ENCODE measurements at places on chromosomes 6 and 20.

DNA sequence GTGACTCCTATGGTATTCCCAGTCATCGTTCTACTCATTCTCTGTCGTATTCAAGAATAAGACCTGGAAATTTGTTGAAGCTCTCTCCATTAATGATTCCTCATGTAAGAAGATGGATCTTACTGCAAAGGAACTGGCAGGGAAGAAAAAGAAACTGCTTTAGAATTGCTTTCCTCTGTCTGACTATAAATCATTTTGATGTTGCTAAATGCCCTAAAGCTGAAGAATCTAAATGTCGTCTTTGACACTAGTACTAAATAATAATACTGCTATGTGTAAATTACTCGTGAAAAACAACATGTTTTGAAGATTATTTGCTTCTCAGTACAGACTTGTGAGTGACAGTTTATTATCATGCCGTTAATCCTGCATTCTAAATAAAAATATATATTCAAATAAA lies 20.5 kb upstream of the MYLIP start:
- DNase-seq = no peak

GRCh38 chr20:62355516-62355877 lies 11.6 kb downstream of the LAMA5 start:
- DNase-seq = peak; percentile 70

GRCh38 chr6:157273756-157274470 lies 49.4 kb downstream of the TMEM242 start:
- DNase-seq = no peak

- DNase-seq = no peak
Observed at GRCh38 chr20:24060851-24061590, 72.4 kb upstream of the GGTLC1 start.

DNA sequence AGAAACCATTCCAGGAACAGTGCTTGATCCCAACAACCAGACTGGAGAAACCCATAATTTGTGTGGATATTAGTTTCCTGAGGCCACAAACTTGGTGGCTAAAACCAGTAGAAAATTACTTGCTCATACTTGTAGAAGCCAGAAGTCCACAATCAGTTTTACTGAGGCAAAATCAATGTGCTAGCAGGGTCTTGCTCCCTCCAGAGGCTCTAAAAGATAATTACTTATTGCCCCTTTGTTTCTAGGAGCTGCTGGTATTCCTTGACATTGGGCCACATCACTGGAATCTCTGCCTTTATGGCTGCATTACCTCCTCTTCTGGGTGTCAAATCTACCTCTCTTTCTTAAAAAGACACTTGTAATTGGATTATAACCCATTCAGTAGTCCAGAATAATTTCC lies 142.2 kb upstream of the SAMD5 start:
- no peak for DNase-seq

GRCh38 chr6:141878686-141879085 lies 254.0 kb upstream of the GJE1 start:
- DNase-seq = no peak

DNA sequence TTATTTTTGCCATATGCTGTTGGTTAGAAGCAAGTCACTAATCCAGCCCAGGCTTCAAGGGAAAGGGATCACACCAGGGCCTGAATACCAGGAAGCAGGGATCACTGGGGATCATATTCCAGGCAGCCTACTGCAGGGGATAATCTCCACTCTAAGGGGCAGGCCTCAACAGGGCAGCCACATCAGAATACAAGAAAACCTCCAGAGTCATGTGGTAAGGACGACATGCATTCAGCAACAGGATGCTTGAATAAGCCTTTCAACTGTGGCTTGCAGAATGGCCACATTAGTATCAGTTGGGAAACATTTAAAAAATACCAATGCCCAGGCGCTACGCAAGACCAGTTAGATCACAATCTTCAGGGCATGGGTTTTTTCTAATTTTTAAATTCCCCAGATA lies 109.1 kb downstream of the LY86 start:
- DNase-seq = no peak

GRCh38 chr6:110859335-110859792 lies 15.2 kb upstream of the AMD1 start:
- DNase-seq = no peak

DNA sequence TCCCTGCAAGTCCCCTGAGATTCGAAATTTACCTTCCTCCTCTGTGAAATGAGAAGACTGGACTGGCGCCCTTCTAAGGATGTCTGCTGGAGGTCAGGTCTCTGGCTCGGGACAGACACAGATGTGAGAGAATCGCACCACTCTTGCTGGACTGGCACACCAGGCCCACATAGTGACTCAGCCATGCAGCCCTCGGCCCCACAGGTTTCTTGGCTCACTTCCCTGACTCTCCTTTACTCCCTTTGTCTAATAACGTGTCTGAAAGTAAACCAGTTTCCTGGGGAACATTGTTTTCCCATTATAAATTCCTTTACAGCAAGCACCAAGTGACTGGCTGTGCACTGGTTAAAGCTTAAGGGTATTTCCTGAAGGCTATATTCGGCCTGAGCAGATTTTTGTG lies 106.7 kb upstream of the PLEKHG1 start:
- no peak for DNase-seq

DNA sequence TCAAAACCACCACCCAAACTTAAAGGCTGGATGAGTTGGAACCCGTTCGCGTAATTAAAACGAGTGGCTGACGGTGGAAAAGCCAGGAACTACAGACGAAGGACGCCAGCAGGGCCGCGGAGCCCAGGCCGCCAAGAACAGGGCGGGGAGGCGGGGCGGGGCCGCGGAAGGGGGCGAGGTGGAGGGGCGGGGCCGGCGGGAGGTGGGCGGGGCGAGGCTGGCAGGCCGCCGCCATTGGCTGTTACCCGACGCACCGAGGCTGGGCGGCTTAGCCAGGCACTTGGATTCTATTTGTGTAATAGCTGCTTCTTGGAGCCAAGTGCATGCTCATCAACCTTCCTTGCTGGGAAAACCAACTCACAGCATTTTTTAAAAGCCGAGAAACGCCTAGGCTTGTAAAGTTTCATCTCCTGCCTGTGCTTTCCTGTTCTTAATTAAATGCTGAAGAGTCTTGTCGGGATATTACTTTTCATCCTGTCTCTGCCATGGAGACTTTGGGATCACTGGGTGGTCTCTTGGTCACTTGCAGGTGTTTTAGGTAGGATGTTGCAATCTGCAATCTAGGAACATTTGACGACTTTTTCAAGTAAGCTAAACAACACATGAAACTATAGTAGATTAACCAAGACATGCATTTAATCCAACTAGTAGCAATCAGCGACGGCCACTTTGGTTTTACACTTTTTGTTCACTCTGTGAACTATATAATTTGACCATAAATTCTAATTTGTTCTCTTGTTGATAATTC lies 245.0 kb downstream of the ARID1B start:
- DNase-seq = peak; percentile 91

DNA sequence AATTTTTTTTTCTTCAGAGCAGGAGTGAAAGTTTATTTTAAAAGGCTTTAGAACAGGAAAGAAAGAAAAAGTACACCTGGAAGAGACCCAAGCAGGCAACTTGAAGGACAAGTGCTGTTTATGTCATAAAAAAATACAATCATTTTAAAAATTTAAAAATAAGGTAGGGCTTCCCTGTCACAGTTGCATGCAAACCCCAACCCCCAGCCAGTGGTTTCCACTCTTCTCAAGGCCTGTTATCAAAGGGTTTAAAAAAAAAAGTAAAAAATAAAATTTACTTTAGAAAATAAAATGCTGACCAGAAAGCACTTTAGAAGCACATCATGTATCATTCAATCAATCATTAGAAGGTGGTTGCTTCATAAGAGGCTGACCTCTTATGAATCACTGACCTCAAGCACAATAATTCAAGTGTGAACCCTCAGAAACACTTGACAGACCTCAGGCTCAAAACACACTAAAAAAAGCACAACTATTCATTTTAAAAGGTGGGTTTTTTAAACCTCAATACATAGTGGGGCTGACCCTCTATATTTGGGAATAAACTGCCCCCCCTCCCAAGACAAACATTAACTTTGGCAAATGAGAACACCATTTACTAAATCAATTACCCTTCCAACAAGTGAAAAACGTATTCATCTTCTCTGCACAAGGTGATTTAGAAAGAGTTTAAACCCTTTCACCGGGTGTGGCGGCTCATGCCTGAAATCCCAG lies 15.6 kb downstream of the ILRUN start:
- DNase-seq = no peak

DNA sequence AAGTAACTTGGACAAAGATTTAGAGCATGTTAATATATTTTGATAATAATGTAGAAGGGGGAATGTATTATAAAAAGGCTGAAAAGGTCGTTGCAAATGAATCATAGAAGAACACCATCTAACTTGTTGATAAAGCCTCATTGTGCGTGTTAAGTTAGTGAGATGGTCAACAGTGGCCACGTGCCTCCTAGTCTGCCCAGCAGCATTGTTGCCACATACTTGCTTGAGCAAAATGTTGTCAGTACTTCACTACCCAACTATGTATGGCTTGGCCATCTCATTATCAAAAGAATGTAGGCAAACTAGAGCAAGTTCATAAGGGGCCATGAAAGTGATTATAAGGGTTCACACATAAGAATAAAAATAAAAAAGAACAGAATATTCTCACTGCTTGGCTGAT lies 84.6 kb downstream of the PHACTR1 start:
- DNase-seq = no peak

GRCh38 chr20:922781-923180 lies 6.6 kb upstream of the ANGPT4 start:
- no peak for DNase-seq

DNA sequence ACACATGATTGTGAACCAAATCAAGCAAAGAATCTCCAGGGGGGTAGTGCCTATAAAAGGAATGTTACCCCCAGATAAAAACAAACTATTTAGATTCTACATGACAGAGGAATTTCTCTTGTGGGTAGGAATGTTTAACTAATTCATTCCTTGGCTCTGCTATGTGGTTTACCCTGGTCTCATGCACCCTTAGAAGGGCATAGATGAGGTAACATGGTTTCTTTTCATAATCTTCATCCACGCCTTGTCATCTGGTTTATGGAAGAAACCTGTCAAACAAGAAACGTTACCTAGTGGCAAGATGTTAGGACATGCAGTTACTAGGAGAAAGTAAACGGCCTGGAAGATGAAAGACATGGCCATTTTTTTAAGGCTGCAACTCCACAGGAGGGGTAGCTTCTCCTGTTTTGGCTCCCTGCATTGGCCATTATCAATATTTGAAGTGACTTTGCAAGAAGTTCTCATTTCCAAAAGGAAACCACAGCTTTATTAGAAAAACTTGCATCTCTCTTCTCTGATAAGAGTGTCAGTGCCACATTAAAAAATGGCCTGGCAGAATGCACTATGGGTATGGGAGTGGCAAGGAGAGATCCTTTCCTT lies 45.5 kb downstream of the STX11 start:
- DNase-seq = no peak

DNA sequence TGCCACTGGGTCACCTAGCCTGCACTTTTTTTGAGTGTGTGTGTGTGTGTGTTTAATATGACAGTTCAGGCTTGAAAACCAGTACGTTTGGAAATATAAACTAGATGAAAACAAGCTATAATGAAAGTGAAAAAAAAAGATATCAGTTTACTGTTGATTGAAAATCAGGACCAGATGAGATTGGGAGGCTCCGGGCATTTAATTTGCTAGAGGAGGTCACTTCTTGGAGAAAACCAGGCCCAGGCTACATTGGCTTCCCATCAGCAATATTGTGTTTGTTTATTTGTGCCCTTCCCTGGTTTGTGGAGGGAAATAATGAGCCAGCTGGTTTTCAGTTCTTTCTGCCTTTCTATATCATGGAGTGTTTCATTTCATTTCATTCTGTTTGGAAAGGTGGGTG lies 246.6 kb upstream of the JAG1 start:
- no peak for DNase-seq

DNA sequence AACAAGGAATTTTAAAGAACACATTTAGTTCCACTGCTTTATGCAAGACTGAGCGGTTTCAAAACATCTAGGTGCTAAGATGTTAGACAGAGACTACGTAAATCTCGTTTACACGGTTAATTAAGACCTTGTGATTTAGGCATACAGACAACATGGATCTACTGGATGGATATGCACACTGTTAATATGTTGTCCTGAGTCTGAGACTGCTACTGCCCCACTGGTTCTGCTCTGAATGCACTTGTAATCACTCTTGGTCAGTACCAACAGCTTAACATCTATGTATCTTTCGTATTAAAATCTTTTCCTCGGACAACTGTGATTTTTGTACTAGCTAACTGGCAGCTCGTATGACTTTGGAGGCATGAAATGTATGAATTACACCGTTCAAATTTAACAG lies 3.1 kb downstream of the MAN1A1 start:
- no peak for DNase-seq

DNA sequence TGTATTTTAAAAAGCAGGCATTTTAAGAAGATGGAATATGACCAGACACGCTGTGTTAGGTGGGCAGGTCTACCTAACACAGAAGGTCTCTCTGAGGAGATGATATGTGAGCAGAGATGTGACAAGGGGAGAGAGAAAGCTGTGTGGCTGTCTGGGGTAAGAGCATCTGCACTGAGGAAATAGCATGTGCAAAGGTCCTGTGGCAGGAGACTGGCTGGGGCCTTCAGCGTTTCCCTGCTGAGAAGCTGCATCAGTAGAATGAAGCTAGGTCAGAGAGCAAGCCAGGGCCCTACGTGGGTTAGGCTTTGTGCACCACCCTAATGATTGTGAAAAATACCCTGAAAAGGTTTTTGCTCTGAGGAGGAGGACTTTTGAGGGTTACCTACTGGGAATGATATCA lies 87.0 kb downstream of the TXNDC5 start:
- no peak for DNase-seq

DNA sequence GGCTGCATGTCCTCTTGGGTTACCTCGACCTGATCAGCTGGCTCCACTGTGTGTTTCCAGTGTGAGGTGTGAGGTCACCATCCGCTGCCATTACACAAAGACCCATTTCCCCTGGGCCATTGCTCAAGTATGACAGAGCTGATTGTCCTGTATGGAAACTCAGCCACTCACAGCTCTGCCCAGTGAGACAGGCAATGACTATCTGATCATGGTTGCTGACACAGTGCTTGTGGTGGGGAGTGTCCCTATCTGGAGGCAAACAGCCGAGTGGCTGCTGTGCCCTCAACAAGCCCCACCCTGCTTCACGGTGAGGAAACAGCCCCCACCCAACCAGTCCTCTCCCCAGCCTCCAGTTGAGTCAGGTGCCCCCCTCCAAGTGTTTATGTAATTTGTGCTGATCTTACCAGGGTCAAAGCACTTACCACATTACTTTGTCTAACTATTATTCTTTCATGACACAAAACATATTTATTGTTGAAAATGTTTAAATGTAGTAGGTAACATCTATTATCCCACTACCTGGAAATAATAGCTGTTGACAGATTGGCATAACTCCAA lies 11.7 kb upstream of the MAPK13 start:
- peak; percentile 13 for DNase-seq

DNA sequence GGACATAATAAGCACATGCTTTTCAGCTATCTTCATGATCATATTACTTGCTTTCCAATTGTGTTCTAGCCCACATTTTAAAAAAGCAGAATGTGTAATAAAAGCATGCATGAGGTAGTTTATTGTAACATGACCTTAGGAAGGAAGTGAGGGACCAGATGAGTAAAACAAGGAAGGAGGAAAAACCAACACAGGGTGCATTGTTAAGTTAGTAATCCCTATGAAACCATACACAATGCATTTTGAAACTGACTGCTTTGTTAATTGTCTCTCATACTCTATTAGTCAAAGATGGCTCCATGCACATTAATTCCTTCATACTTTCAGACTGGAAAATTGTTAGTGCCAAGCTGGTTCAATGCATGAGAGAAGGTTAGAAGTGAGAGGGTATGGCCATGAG lies 37.7 kb upstream of the CENPW start:
- DNase-seq = no peak
